Natural killer cell treated with Interleukin-12 subunit alpha and Interleukin-12 subunit beta and Interleukin-15 and Interleukin-18, amount 100 ng/mL, for 72 hours (primary cell): ENCODE measurements at places on chromosomes 4 and X. TPM values are rescaled to one million over a fixed set of nuclear protein-coding genes. Genes with fewer than 3 reads are reported as not detected.

CD38 gene
- 94.7 TPM for total RNA-seq

PRR32 gene
- not detected for total RNA-seq

MMRN1 gene
- total RNA-seq = 0.31 TPM

FATE1 gene
- not detected for total RNA-seq

GAGE12J gene
- total RNA-seq = not detected

GPC4 gene
- total RNA-seq = not detected

MAGEC2 gene
- not detected for total RNA-seq

LRCH2 gene
- not detected for total RNA-seq

AVPR2 gene
- not detected for total RNA-seq

S100P gene
- 5.1 TPM for total RNA-seq

CCNB3 gene
- 0.74 TPM for total RNA-seq

ART3 gene
- total RNA-seq = 5.4 TPM
